GM12878 (cell line): ENCODE measurements at places on chromosomes 16 and 17. TPM values are rescaled to one million over a fixed set of nuclear protein-coding genes. Genes with fewer than 3 reads are reported as not detected.
A peak's percentile ranks its signal among the peaks of the same experiment; 100 is the strongest.

GRCh38 chr17:633641-634101 lies 81.0 kb downstream of the VPS53 start:
- peaks cover 2% of the 10 kb centered on the region; the same call in 1 of the 2 replicates for H3K36me3 ChIP-seq
- H3K27ac ChIP-seq: no peak overlapping the region
- H3K27me3 ChIP-seq: no peaks in the 10 kb centered on the region
- no peak for DNase-seq
- no peaks in the 10 kb centered on the region for H3K4me1 ChIP-seq

DNA sequence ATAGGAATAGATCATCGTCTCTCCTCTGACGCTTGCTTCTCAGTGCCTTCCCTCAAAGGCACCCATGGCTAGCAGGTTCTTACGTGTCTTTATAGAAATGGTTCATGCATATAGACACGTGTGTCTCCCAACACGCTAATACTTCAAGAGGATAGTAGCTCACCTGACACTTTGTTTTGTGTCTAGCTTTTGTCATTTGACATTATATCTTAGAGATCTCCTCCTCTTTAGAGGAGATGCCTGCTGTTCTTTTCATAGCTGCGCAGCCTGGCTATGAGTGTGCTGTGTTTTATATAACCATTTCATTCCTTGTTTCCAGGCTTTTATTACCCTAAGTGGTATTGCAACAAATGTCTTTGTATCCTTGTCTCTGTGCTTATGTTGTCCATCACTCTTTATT lies 411.7 kb downstream of the CPPED1 start:
- no peak overlapping the region for H3K4me3 ChIP-seq
- no peaks in the 10 kb centered on the region for H3K36me3 ChIP-seq
- H3K27ac ChIP-seq: no peak overlapping the region
- no peaks in the 10 kb centered on the region for H3K27me3 ChIP-seq
- DNase-seq: no peak

DNA sequence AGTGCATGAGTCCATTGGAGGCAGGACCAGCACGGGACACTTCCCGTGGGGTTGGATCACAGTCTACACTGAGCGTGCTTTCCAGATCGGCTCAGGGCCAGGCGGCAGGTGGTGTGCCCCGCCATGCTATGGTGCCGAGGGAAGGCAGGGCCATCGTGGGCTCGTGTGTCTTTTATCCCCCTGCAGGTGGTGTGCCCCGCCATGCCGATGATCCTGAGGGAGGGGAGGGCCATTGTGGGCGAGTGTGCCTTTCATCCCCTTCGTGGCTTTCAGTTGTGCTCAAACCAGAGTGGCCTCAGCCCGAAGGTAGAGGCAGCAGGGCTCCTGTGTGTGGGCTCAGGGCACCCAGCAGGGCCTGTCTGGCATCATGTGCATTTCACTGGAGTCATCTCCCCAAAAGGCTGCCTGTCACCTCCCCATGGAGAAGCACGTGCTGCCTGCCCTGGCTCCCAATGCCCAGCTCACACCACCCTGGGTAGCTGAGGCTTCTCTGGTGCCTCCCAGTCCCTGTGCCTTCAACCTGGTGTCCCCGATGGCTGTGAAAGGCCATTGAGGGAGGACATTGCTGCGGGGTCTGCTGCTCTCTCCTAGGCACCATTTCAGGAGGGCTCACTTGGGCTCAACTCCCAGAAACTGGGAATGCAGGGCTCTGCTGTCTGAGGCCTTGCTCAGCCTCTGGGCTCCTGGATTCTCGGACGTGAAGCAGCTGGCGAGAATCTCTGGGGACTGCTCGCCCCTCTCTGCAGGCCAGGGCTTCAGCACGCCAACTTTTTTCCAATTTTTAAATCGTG lies 207.6 kb downstream of the NPIPB11 start:
- H3K27me3 ChIP-seq: no peaks in the 10 kb centered on the region
- H3K27ac ChIP-seq: no peak overlapping the region
- H3K4me3 ChIP-seq: no peak overlapping the region
- no peaks in the 10 kb centered on the region for H3K36me3 ChIP-seq
- H3K4me1 ChIP-seq: no peaks in the 10 kb centered on the region
- DNase-seq: no peak

DNA sequence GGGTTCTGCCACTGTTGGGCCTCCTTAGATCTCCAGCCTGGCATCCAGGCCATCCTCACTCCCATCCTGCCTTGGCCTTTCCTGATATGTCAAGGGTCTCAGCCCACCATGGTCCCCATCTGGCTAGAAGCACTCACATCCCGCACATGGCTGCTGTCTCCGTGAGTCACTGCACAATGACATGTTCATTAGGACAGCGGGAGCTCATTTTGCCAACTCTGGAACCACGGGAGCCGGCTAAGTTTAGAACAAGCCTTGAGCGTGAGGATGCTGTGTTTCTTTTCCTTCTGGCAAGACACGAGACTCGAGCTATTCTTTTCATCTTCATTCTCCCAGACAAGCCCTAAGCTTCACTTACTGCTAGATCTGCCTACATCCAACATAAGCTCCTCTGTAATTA lies 65.7 kb upstream of the KSR1 start:
- DNase-seq: no peak
- no peaks in the 10 kb centered on the region for H3K4me1 ChIP-seq
- H3K36me3 ChIP-seq: no peaks in the 10 kb centered on the region
- no peaks in the 10 kb centered on the region for H3K27me3 ChIP-seq
- no peak overlapping the region for H3K4me3 ChIP-seq

Gene HEATR9
- polyA plus RNA-seq: 0.09 TPM in 1 of 2 replicates, not detected in the other

Gene KRTAP4-5
- not detected in 2 replicates for polyA plus RNA-seq

GRCh38 chr16:67530013-67530939 lies 1.6 kb downstream of the RIPOR1 start:
- no peaks in the 10 kb centered on the region for H3K27me3 ChIP-seq
- peaks cover 34% of the 10 kb centered on the region for H3K4me1 ChIP-seq
- no peaks in the 10 kb centered on the region for H3K36me3 ChIP-seq
- no peak for DNase-seq
- peak overlapping the region; percentile 22; the same call in 1 of the 2 replicates for H3K27ac ChIP-seq
